ENCODE measurements at places on chromosomes 2 and 18.

DNA sequence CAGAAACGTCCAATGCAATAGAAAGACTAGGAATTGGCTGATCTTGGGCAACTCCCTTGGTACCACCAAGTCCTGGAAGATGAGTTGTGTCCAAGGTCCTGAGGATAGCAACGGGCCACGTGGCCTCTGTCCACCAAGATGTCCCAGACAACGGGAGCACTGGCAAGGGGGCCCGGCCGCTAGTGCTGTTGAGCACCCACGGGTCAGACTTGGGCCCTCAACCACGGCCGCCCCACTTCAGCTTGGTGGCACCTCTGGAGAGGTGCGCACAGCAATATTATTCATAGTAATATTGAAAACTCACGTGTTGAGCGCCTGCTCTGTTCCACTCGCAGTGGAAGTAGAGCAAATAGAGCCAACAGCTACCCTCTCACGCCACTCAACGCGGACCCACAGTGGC, 19.0 kb downstream of the PASK start:
- no peak for DNase-seq

DNA sequence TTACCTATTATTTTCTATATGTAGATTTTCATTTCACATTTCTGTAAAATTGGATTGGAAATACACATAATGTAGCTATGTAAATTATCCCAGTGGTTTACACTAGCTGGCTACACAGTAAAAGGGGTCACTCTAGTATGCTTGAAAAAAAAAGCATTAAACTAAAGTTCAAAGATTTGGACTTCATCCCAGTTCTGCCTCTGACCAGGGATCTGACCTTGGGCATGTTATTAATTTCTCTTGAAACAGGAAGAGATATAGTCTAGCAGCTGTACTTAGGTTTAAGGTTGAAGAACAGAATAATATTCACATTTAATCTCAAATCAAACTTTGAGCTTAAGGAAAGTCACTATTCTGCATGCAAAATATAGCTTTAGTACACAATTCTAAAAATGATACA, 64.5 kb upstream of the RPE start:
- no peak for DNase-seq

GRCh38 chr18:23269928-23270327, 134.6 kb downstream of the CABLES1 start:
- DNase-seq: no peak

GRCh38 chr18:67771271-67771670, 254.8 kb upstream of the DSEL start:
- DNase-seq: no peak

DNA sequence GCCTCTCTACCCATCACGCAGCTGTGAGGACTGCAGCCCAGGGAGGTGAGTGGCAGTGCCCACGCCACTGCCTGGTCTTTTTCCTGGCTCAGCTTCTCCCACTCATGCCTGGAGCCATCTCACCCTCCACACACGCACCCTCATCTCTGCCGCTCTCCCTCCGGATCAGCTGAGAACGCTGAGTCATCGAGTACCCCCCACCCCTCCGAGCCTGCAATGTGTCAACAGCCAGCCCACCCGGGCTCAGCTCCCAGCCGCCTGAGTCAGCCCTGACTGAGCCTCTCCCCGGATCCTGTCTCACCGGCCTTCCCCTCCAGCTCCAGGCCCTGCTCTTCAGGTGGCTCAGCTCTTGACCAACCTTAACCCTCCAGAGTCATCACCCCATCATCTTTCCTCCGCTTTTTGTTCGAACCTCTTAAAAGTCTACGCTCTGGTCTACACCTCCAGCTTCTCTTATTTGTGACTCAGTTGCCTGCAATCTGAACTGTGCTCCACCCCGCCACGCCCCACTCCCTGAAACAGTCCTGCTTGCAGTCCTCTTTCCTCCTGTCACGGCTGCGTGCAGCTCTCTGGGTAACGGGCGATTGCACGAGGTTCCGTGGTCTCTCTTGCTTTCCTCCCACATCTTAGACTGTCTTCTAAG, 94.4 kb upstream of the ASAP2 start:
- no peak for DNase-seq

GRCh38 chr2:51071191-51071590, 39.3 kb upstream of the NRXN1 start:
- DNase-seq: no peak

DNA sequence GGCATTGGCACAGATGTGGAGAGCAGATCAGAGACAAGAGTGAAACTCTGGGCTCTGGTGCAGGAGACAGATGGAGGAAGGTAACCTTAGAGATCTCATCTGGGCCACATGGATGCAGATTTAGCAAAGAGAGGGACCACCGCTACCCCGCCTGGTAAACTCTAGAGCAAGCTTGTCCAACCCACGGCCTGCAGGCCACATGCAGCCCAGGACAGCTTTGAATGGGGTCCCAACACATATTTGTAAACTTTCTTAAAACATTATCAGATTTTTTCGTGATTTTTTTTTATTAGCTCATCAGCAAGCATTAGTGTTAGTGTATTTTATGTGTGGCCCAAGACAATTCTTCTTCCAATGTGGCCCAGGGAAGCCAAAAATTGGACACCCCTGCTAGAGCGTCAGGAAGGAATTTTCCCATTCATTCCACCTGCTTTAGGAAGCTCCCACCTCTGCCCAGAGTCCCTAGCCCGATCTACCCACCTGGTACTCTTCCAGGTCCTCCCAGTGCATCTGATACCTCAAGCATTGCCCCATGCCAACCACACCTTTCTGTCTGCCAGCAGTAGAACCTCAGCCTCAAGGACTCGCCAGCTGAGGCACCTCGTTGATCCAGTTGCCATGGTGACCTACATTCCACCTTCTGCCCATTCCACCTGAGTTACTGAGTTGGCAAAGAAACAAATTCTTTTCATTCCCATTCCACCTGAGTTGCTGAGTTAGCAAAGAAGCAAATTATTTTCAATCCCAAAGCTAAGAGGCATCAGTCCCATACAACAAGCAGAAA, at the start of gene CIB4:
Gene CIB4 (minus strand): TSS at position 586 of the 784 bp plus-strand sequence. CDS start 52 bp downstream, at position 534.
- DNase-seq: no peak

GRCh38 chr2:44477657-44478414, 116.1 kb downstream of the CAMKMT start:
- DNase-seq: no peak

- no peak for DNase-seq
Observed at GRCh38 chr2:42142547-42143184, 26.5 kb upstream of the EML4 start.

Measured in midbrain (tissue), 1 donor.